ENCODE measurements at places on chromosomes 2 and 18.
A peak's percentile ranks its signal among the peaks of the same experiment; 100 is the strongest.

- DNase-seq: no peak
Observed at GRCh38 chr2:206198677-206199076, 39.0 kb downstream of the EEF1B2 start.

DNA sequence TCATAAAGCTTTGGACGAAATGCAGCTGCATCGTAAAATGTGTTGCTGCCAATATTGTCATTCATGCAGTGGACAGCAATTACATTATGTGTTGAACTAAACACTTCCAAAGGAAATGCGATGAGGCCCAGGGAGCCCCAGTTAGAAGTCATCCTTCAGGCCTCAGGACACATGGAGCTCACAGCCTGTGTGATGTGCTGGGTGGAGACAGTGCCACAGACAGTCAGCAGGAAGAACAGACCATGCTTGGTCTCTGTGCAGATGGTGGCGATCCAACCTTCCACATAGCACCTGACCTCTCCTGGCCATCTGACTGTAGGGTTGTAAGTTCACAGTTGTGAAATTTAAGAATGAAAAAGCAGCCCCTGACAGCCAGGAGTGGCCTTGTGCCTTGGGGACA, 118.3 kb upstream of the ALKAL2 start:
- no peak for DNase-seq

- no peak for DNase-seq
Observed at GRCh38 chr18:9865764-9866490, 19.8 kb upstream of the TXNDC2 start.

- DNase-seq: no peak
Observed at GRCh38 chr2:238785528-238785860, 62.4 kb upstream of the TWIST2 start.

DNA sequence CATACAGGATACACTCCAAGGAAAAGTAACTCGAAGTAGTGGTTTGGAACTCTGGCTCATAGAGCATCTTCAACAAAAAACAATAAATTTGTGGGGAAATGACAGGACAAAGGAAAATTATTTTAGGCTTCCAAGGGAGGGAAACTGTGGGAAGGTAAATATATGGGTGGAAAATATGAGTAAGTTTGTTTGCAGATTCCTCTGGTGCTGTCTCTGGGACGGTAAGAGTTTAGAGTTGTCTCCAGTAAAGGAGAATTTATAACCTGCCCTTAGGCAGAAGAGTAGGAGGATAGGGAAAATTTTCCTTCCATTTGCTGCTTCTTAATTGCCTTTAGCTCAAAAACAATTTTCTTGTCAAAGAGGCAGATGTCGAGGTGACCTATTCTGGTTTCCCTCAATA, 19.3 kb downstream of the HNMT start:
- DNase-seq: no peak

GRCh38 chr2:43542285-43542933, 53.4 kb downstream of the THADA start:
- DNase-seq: peak; percentile 58

DNA sequence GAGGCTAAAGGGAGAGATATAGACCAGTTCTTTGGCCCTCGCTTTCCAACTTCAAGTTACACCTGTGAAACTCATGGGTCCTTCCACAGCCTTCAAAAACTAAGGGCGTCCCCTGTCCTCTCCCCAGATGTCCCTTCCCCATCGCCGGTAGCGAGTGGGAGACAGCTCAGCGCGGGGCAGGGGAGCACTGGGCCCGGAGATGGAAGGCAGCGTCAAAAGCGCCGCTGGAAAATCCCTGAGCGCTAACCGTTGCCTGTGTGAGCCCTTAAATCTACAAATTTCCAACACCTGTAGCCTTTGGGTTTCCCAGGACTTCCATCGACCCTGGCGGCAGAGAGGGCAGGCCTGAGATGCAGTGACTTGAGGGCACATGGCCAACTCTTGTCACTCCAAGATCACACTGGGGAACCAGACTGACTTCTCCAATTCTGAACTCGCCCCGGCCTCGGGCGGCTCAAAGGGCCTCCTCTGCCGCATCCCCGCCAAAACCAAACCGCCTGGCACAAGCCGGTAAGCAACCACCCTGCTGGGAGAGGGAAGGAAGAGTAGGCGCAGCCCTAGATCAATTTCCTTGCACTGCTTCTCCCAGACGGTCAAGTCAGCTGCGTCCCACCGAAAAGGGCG, 879 bp upstream of the EPAS1 start:
- peak; percentile 14 for DNase-seq

DNA sequence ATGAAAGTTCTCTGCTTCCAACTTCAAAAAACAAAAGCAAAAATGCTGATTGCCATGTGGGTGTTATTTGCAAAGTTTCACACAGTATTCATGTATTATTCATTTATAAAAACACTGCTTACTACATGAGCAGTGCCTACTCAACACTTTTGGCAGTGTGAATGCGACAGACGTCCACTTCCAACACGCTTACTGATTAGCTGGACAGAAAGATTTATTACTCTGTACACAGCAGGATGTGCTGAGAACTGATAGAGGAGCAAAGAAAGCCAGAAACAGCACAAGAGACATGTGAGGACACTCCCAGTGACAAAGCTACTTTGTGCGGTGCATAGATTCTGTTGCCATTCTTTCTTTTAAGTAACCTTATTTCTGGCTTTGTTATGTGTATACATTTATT, 258.8 kb downstream of the DLGAP1 start:
- DNase-seq: no peak

DNA sequence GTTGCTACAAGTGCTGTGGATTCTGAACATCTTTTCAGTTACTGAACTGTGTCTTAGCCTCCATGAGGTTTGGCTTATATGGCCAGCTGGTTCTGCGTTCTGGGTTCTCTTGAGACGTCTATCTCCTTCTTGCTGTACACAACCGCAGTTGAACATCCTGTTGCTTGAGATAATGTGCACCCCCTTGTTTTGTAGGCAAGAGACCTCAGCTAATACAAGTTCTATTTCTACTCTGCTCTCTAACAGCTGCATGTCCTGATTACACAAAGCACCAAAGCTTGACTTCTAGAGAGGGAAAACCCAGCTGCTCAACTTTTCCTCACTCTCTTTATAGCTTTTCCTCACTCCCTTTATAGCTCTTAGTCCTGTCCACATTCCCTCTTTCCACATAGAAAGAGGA, 176.0 kb downstream of the LTBP1 start:
- DNase-seq: no peak

- no peak for DNase-seq
Observed at GRCh38 chr2:71804281-71804751, 343.3 kb downstream of the CYP26B1 start.

GRCh38 chr2:98448441-98449145, 3.9 kb downstream of the INPP4A start:
- peak; percentile 51 for DNase-seq

GRCh38 chr2:240795454-240795853, 24.6 kb downstream of the KIF1A start:
- DNase-seq: no peak

DNA sequence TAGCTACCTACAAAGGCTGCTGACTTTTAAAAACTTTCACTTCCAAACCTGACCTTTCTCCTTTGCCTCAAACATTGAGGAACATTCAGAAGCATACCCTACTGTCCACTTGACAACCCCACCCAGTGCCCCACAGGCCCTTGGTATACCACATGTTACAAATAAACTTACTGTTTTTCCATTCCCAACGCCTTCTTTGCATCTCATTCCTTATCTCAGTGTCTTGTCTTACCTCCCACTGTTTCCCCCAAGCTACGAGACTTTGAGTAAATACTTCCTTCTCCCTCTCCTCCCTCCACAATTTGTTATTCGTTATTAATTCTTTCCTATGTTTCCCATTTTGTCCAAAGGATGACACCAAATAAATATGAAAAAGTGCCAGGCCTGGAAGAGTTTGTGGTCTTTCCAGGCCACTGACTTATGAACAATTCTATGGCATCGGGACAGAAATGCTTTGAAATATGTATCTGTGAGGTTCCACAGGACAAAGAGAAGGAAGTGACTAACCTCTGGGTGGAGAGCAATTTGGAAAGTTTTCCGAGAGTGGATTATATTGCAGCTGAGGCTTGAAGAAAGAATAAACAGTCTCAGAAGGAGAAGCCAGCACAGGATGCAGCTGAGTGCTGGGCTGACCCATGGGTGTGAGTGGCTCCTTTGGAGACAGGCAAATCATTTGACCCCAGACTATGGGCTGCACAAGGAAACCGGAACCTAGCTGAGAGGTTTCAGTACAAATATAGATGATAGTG, 409.0 kb downstream of the LPIN1 start:
- DNase-seq: no peak

DNA sequence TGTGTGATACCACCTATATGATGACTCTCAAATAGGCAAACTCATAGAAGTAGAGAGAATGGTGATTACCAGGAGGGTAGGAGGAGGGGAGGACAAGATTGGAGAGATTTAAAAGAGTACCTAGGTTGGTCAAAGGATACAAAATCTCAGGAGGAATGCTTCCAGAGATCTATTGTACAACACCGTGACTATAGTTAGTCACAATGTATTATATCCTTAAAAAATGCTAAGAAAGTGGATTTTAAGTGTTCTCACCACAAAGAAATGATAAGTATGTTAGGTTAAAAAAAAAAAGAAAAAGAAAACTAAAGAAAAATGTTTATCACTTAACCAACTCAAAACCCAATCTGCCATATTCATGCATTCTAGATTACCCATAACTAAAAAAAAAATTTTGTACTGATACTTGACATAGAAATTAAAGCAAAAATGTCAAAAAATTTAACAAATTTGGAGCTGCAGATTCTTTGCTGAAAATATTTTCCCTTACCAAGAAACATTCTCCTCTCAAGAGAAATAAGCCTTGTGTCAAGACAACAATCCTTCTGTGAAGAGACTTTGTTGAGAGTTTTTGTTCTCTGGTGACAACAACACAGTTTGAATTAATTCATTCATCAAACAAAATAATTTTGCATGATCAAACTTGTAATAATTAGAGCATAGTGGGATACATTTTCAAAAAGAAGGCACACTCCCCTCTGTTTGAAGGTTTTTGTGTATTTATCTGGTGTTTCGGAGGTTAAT, 213.1 kb downstream of the DNER start:
- DNase-seq: no peak

DNA sequence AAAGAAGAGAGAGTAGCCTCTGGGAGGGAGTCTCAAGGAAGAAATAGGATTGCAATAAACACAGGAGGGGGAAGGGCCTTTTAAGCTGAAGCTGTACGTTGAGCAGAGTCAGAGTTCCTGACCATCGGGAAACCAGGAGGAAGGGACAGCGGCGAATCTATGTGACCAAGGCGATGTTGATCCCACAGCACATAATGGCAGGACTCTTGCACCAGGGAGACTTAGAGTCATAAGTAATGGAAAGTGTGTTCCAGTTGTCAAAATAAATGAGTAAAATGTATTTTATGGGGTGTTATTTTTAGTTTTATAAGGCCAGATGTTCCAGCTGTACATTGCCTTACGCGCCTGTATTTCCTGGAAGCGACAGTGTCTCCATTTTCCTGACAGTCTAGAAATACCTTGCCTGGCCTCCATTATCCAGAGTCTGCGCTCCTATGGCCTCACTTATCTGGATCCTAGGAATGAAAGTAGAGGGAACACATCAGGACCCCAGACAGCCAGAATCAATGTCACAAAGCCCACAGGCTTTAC, 152.8 kb upstream of the COPS8 start:
- DNase-seq: no peak

- no peak for DNase-seq
Observed at GRCh38 chr18:26657631-26658581, 109.6 kb upstream of the KCTD1 start.

DNA sequence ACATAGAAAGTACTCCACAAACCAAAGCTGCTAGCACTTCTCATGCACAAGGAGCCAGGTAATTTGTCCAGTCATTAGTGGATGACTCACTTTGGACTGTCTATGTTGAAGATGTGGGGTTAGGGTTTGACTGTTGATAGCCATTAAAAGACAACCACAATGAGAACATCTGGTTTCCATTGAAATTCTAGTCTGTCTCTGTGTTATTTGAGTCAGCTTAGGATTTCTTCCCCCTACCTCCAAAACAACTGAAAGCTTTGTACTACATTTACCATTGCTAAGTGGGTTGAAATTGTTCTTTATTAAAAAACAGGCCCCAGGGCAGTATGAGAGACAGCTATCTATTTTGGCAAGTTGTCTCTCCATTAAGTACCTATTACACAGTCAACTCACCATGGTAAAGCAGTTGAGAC, 50.2 kb upstream of the ANKRD44 start:
- DNase-seq: no peak

- no peak for DNase-seq
Observed at GRCh38 chr2:240387669-240388358, 47.6 kb upstream of the GPC1 start.

GRCh38 chr2:239506101-239506857, 105.5 kb upstream of the HDAC4 start:
- DNase-seq: no peak

- DNase-seq: no peak
Observed at GRCh38 chr2:11813951-11814350, 67.5 kb downstream of the LPIN1 start.

- peak; percentile 5 for DNase-seq
Observed at GRCh38 chr2:28972778-28973335, 8.2 kb upstream of the TOGARAM2 start.

- no peak for DNase-seq
Observed at GRCh38 chr2:595831-596592, 81.2 kb downstream of the TMEM18 start.

GRCh38 chr2:196502386-196502785, 137.1 kb upstream of the CCDC150 start:
- no peak for DNase-seq

GRCh38 chr2:98732430-98733051, 1.6 kb upstream of the MGAT4A start:
- no peak for DNase-seq

- no peak for DNase-seq
Observed at GRCh38 chr2:147718831-147719230, 126.0 kb upstream of the ACVR2A start.

DNA sequence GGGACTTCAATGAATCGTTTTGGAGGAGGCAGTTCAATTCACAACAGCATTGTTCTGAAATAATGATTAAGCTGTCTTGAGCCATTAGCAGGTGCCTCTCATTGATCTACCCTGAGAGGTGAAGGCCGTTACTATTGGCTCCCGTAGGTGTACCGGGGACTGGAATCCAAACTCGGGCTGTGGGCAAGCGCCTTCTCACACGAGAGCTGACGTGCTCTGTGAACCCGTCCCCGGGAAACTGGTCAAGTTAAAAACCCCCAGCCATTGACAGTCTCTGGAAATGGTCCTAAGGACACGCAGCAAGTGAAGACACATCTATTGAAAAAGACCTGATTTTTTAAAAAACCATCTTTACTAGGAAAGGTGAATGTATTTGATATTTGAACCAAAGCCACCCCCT, 8.1 kb upstream of the NFATC1 start:
- no peak for DNase-seq

DNA sequence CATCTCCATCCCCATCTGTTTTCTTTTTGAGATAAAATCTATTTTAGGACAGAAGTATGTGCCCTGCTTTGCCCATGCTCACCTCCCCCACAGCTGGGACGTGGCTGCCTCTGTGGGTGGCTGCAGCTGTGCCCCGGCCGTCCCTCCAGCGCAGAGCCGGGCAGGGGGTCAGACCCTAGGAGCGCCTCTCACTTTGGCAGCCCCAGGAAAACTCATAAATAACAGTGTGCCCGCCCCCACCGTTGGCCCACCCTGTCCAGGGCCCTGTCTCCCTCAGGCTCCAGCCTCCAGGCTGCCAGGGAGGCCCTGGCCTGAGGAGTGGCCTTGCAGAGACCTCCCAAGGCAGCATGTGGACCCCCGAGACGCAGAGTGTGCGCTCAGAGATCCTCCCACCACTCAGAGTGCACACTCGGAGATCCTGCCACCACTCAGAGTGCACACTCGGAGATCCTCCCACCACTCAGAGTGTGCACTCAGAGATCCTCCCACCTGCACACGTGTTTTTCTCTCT, 178.1 kb downstream of the TWIST2 start:
- no peak for DNase-seq

All from CD4-positive, alpha-beta T cell treated with Interferon alpha-2 for 1 hour (primary cell).